Calu3 (cell line): ENCODE measurements at places on chromosomes 4 and X. TPM values are rescaled to one million over a fixed set of nuclear protein-coding genes. Genes with fewer than 3 reads are reported as not detected.

DNA sequence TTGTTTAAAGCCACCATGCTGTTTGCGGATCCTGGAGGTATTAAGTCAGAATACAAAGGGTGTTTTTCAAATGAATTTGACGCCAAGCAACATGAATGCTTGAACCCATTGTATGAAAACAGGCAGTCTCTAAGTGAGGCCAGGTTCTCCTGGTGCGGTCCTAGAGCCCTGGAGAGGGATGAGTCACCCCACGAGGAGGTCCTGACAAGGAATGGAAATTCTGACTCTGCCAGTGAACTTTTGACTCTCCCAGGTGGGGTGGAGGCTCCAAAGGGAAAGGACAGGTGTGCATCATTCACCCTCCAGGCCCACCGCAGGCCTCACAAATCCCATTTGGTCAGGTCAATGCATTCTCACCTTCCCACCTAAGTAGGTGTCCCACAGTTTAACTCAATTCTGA, 1.5 kb downstream of the TRIM2 start:
- DNase-seq: peak; percentile 77

The WDR17 gene
- total RNA-seq: 6.3 and 7.6 TPM in 2 replicates

DNA sequence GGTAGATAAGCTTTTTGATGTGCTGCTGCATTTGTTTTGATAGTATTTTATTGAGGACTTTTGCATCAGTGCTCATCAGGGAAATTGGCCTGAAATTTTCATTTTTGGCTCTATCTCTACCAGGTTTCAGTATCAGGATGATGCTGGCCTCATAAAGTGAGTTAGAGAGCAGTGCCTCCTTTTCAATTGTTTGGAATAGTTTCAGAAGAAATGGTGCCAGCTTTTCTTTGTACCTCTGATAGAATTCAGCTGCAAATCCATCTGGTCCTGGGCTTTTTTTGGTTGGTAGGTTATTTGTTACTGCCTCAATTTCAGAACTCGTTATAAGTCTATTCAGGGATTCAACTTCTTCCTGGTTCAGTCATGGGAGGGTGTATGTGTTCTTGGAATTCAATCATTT, 15.6 kb upstream of the TMPRSS11F start:
- no peak for DNase-seq

- no peak for DNase-seq
Measured at GRCh38 chr4:13782231-13782630, 154.7 kb upstream of the BOD1L1 start.

DNA sequence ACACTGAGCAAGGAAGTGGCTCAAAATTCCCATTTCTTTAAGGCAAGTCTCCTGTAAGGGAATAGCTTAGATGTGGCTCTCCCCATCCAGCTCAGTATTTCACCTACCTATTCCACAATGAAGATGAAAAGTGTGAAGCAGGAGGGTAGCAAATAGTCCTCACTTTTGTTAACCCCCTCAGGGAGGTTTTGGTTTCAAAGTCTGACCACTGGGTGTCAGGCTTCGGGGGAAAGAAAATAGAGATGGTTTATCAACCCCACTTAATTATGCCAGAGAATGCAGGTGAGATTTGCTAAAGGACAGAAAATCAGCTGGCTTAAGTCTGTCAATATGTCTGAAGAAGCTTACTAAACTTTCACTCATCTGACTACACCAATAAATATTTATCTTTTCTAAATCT, 69.5 kb downstream of the DHX15 start:
- DNase-seq: no peak

DNA sequence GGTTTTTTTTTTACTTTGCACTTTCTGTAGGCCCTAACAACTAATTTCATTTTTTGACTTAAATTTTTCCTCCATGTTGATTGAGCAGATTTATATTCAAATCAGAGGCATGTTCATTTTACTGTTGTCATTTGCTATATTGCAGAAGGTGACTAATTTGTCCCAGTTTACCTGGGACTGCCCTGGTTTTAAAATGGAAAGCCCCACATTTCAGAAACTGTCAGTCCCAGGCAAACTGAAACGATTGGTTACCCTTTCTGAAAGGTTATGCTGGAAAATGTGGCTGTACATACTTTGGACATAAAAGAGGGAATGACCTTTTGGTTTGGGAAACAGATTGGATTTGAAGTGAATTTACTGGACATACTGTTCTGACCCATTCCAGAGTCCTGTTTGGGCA, 160.0 kb downstream of the SPCS3 start:
- no peak for DNase-seq

GRCh38 chrX:71586929-71587328, 8.7 kb downstream of the GCNA start:
- DNase-seq: no peak

The USP51 gene
- total RNA-seq: 1.2 and 1.5 TPM in 2 replicates

GRCh38 chrX:149540131-149540620, 636 bp upstream of the EOLA1 start:
- DNase-seq: peak; percentile 89

- DNase-seq: peak; percentile 22
Measured at GRCh38 chrX:106415276-106415895, 196.4 kb upstream of the RADX start.

The CENPC gene
- total RNA-seq: 10.7 and 12.9 TPM in 2 replicates

DNA sequence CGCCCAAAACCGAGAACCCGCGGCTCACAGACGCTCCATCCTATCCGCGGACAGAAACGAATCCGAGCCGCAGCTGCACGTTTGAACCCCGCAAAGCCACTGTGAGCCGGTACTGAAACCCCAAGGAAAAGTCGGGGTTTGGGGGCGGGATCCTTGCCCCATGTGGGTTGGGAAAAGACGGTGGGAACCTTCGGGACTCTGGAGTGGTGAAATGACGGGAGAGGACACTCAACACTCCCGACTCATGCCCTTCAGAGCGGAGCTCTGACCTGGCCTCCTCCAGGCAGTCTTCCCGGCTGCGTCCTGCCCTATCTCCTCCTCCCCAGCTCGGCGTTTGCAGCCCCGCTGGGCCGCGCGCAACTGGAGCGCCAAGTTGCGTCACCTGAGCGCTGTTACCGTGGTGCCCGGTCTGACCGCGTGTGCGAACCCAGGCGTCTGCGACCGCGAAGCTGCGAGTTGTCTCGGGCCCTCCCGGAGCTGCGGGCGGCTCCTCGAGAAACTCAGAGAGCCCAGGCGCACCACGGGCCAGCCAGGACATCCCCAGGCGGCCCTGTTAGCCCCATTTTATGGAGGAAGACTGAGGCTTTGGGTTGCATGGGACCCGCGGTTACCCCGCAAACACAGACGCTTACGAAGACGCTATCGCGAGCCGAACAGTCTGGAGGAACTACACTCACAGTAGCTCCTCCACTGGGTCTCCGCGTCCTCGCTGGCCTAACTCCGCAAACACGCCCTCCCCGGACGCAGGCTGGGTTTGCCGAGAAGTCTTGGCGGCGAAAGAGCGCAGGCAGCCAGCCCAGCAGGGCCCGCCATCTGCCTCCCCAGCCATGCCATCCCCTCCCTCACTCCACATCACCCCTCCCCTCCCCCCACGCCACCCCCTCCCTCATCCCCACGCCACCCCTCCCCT, 20.3 kb upstream of the HMX1 start:
- DNase-seq: no peak

- no peak for DNase-seq
Measured at GRCh38 chr4:184762100-184762499, 28.2 kb upstream of the CENPU start.

DNA sequence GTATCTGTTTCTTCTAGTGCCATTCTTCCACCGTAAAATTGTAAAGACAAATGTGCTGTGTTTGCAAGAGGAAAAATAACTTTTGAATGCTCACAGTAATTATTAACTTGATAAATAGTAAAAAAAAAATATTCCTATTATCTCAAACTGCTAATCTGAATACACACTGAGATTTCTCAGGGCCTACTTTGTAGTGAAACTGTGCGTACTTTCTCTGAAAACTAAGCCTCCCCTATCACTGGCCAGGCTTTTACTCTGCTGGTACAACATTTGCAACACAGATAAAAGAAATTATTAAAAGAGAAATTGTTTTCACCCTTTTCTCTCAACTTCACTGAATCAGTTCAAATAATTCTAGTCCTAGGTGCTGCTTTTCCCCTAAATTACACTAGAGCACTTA, 137.3 kb downstream of the PRDM5 start:
- DNase-seq: no peak

GRCh38 chr4:140776556-140776955, 20.4 kb upstream of the TBC1D9 start:
- DNase-seq: no peak

DNA sequence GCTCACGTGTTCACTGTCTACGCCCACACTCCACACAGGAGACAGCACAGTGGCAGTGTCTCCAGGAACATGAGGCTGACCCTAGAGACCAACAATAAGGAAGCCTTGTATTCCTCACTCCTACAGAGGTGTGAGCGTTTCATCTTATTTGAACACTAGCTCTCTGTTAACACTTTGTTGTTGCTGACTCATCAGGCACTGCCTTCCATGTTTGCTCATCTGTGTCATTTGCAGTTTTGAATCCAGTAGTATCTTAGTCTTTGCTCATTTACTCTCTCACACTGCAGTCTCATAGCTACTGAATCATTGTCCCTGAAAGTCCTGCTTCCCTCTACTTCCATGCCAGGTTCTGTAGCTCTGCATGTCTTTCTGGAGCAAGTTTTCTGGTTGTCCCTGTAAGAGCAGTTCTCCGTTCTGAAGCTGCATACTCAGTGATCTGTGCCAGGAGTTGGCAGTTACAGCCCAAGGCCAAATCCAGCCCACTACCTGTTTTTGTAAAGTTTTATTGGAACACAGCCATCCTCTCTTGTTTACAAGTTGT, 80.3 kb upstream of the DCLK2 start:
- DNase-seq: peak; percentile 10

GRCh38 chr4:95537191-95537590, 11.6 kb downstream of the UNC5C start:
- DNase-seq: no peak

DNA sequence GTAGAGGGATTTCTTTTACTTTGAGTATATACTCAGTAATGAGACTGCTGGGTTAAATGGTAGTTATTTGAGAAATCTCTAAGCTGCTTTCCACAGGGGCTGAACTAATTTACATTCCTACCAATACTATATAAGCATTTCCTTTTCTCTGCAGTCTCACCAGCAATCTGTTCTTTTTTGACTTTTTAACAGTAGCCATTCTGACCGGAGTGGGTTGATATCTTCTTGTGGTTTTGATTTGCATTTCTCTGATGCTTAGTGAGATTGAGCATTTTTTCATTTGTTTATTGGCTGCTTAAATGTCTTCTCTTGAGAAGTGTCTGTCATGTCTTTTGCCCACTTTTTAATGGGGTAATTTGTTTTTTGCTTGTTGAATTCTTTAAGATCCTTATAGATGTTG, 43.3 kb downstream of the SPCS3 start:
- no peak for DNase-seq

The DRP2 gene
- total RNA-seq: 0.39 and 0.66 TPM in 2 replicates

- no peak for DNase-seq
Measured at GRCh38 chrX:134542485-134542884, 82.5 kb downstream of the HPRT1 start.

The H2AZ1 gene
- 351 and 380 TPM in 2 replicates for total RNA-seq

The ADH1B gene
- total RNA-seq: 0.10 TPM in 1 of 2 replicates, not detected in the other

DNA sequence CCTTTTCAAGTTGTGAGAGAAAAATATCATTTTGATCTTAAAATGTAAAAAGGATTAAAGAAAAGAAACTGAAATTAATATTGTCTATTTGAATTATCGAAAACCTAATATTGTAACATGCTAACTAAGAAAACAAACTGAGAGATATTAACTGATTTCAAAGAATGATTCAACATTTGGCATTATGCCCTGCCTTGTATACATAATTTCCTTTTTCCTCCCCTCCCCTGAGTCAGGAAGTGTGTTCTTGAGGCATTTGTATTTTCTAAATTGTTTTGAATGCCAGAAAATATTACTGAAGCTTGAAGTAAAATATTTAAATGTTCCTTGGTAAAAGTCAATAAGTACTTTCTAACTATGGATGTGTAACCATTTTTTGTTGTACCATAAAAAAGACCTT, 49.4 kb downstream of the RPS6KA3 start:
- no peak for DNase-seq

DNA sequence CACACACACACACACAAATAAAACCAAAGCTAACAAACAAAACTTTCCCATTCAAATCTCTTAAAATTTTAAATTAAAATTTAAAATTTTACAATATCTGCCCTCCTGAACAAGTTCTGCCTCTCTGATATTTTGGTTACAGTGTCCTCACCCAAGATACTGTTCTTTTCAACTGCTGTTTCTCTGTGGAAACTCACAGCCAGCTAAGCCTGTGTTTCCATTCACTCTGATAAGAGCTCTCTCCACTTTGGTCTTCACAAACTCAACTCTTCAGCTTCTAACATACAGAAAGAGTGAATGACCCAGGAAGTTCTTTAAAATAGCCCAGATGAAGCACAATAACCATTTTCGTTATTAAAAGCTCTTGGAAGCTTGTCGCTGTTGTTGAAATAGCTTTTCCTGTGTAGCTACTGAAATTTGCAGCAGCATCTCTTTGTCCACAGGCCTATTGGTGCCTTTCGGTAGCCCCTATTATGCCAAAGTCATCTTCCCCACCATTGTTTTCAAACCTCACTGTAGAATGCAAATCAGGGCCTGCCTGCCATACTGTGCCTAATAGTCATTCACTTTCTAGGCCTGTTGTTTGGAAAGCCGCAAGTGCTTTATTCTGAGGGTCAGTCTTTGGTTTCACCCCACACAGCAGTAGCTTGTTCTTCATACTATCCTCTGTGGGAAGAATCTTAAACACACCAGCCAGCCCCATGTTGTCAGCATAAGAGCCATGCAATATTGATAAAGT, 19.4 kb downstream of the INPP4B start:
- no peak for DNase-seq

GRCh38 chr4:70895811-70896491, 6.2 kb upstream of the MOB1B start:
- no peak for DNase-seq

DNA sequence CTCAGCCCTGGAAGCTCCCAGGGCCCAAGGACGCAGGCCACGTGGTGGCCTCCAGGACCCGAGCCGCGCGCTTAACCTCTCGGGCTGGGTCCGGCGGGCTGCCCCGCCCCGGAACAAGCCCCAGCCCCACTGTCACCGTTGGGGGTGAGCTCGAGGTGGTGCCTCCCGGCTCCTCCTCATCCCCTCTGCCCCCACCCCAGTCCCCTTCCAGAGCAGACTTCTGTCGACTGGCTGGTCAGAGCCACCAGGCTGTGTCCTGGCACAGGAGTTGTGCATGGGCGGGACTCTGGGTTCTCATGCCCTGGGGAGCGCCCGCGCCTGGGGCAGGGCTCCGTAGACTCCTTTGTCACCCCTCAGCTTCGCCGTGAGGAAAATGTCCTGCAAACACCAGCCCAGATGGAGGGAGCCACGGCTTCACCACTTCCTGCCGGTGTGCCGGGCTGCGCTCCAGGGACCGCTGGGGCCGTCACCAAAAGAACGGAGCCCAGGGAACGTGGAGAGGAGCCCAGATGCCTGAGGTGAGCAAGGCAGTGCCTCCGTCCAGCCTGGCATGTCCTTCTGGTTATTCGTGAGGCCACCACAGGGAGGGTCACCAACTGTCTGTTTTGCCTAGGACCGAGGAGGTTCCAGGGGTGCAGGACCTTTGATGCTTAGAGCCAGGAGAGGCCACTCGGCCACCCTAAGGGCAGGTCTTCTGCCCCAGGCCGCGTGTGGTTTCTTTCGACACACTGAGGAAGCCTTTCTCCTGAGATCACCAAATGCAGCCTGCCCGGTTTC, 7.1 kb upstream of the RGS12 start:
- DNase-seq: peak; percentile 7

The NAT8L gene
- 0.83 and 1.3 TPM in 2 replicates for total RNA-seq

- no peak for DNase-seq
Measured at GRCh38 chrX:86348669-86349068, 200.4 kb downstream of the DACH2 start.

- DNase-seq: no peak
Measured at GRCh38 chrX:64097891-64098290, 107.6 kb downstream of the AMER1 start.

The EPGN gene
- total RNA-seq: 0.40 and 0.51 TPM in 2 replicates

The MYOZ2 gene
- total RNA-seq: not detected in 2 replicates

- DNase-seq: no peak
Measured at GRCh38 chr4:81896936-81897335, 425.2 kb upstream of the RASGEF1B start.
